ENCODE measurements at places on chromosomes 7 and 10.

DNA sequence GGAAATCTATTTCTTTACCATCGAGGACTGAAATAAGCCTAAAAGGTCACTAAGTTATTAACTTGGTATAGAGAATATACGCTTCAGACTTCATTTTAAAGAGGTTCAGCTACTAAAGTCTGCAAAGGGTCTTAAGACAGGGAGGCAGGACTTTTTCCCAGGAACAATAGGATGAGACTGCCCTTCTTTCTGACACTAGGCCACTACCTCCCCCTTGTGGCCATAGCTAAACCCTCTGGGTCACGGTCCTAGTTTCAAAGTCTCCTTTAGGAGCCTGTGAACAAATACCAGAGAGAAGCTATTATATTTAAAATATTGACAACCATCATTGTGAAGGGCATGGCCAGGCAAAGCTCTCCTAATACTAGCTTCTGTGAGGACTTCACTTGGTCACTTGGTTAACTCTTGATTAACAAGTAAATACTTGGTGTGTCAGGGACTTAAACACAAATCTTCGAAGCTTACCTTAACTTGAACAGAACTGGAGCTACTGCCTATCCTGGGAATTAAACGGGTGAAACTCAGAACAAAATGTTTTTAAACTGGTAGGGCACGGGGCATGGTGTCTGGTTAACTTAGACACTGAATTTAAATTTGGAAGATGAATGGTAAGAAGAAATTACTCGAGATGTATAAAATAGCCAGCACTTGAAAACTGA lies 75.6 kb downstream of the CCDC6 start:
- peak; percentile 36 for DNase-seq

- no peak for DNase-seq
Observed at GRCh38 chr10:6473430-6473829, 106.6 kb downstream of the PRKCQ start.

DNA sequence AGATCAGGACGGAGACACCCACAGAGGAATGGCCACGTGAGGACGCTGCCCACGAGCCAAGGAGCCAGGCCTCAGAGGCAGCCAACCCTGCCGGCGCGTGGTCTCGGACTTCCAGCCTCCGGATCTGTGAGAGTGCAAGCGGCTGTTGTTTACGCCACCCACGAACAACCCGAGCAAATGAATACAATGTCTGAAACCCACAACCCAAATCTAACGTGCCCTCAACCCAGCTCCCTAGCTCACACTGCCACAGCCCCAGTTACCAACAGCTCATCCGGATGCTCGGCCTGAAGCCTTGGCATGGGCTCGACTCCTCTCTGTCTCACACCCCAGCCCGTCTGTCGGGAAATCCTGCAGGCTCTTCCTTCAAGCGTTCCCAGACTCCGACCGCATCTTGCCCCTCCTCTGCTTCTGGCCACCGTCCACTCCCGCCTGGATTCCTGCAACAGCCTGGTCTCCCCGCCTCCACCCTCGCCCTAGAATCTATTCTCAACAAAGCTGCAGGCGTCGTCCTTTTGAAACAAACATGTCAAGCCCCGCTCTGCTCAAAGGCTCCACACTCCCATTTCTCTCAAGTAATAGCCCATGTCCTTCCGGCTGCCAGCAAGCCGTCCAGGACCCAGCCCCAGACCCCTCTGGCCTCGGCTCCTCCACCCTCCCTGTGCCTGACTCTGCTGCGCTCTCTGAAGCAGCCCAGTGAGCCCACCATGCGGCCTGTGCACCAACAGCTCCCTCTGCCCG lies 35.3 kb downstream of the STK32C start:
- DNase-seq: no peak

GRCh38 chr7:35380739-35381224 lies 126.9 kb upstream of the TBX20 start:
- DNase-seq: no peak

DNA sequence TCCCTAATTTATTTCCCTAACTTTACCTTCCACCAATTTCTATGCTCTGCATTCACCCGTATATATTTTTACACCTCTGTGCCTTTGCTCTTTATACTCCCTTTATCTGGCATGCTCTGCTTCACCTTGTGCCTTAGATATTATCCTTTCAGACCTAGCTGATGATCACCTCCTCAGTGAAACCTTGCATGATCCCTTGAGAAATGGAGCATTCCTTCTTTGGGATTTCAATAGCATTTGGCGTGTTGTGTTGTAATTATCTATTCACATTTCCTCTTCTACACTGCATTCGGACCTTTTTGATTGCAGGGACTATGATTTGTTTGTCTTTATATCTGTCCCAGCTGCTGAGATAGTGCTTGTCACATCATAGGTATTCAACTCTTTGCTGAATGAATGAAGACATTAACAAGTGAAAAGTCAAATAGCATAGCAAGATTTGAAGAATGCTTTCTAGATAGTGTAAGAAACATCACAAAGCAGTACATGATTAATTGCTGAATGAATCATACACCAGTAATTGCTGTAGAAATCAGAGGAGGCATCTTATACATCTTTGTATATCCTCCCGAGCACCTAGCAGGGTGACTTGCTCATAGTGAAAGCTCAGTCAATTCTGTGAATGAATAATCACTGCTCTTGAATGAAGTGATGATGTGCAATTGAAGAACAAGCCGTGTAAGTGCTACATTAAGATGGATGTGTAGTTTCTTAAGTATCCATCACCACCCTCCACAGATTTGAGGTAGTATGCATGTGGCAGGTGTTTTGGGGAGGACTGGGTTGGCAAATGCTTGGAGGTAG lies 2.0 kb upstream of the TM9SF3 start:
- DNase-seq: no peak

GRCh38 chr7:122518488-122518887 lies 180.4 kb downstream of the RNF133 start:
- DNase-seq: no peak

- DNase-seq: no peak
Observed at GRCh38 chr7:6257675-6258074, 14.7 kb downstream of the CYTH3 start.

- peak; percentile 14 for DNase-seq
Observed at GRCh38 chr10:9814285-9814864, 1203.3 kb upstream of the CELF2 start.

DNA sequence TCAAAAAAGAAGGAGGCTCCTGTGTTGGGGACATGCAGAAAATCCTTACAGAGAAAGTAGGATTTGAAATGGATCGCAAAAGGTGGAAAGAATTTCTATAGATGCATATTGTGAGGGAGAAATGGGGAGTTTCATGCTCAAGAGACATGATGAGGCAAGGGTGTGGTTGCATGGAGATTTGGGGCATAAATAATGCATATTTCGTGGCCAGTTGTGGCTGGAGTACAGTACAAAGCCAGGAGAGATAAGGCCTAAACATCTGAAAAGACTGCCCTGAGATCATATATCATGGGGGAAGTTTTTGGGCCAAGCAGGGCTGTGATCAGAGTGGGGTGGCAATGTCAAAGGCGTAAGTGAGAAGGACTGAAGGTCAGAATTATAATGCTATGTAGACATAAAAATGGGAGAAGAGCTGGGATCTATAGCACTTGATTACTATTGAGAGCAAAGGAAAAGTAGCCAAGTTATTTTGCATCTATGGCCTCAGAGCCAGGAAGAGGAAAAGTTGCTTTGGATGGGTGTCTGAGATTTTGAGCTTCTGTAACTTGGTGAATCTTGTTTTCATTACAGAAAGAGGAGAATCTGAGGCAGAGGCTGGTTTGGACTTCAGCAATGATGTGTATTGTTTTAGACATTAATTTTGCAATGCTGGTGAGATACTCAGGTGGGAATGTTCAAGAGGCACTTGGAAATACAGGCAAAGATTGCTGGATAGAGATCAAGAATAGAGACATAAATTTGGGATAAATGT lies 166.6 kb downstream of the INHBA start:
- DNase-seq: no peak

DNA sequence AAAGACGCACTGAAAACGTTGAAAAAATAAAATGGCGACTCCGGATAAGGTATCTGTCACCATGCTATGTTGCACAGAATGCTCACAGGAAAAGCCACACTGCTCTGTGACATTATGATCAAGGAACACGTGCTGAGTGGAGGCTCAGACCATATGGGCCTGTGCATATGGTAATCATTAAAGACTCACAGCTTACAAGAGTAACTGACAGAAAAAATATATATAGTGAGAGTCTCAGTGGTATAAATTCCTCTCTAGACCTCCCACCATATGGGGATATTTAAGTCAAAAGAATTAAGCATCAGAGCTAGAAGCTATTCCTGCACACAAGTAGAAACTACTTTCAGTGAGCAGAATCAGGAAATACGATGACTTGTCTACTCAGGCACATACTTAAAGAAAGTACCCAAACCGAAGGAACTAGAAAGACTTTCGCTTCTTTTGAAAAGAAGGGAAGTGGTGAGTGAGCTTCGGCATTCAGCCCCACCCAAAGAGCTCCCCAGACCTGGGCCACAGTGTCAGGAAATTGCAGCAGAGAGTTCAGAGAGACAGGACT lies 65.1 kb upstream of the MPP7 start:
- no peak for DNase-seq

- DNase-seq: no peak
Observed at GRCh38 chr10:62852961-62853702, 37.0 kb upstream of the EGR2 start.

DNA sequence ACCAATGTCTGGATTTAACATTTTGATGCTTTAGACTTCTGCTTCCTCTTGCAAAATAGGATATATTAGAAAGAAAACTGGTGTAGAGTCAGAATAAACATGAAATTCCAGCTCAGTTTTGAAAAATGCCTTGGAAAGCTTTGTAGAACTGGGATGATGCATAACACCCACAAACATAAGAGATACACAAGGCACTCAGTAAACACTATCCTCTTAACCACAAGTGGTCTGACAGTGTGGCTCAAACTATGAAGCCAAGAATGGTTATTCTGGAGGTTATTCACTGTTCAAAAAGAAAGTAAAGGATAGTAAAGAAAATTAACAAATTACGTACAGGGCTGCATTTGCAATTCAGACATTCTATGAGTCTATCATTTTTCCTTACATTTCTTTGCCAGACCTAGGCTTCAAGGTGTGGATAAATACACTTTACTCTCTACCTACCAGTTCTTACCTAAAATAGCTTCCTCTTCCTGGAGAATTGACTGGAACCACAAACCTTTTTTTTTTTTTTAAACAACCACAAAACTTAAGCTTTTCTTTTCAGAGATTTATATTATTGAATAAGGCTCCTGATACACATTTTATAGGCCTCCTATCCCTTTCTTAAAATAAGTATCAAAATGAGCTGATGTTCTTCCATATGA lies 9.0 kb upstream of the RSBN1L start:
- no peak for DNase-seq

- DNase-seq: peak; percentile 9
Observed at GRCh38 chr10:99659868-99660366, 608 bp downstream of the ENTPD7 start.

GRCh38 chr7:11847336-11847735 lies 15.3 kb upstream of the THSD7A start:
- no peak for DNase-seq

GRCh38 chr10:121865554-121865953 lies 62.3 kb downstream of the ATE1 start:
- DNase-seq: no peak

- DNase-seq: no peak
Observed at GRCh38 chr10:116815641-116816415, 33.5 kb upstream of the ENO4 start.

DNA sequence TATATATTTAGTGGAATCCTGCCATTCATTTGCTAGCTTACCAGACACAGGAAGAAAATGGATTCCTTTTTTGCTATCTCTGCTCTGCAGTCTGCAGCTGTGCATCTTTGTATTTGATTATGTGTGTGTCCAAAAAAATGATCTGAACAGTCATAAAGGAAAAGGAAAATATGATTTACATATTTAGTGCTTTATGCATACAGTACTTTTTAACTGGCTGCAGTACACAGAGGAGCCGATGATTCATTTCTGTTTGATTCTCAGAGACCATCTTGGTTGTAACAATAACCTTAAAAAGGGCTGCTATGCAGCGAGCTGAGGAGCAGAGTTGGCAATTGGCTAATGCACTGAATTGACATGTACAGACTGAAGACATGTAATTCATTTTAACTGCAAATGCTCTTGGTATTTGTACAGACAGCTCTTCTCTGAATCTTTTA lies 151.3 kb upstream of the FZD1 start:
- DNase-seq: peak; percentile 2

- no peak for DNase-seq
Observed at GRCh38 chr10:112525200-112525599, 78.2 kb downstream of the VTI1A start.

- DNase-seq: no peak
Observed at GRCh38 chr10:67043041-67043440, 117.2 kb downstream of the LRRTM3 start.

GRCh38 chr10:71274901-71275796 lies 43.9 kb upstream of the SLC29A3 start:
- no peak for DNase-seq

- no peak for DNase-seq
Observed at GRCh38 chr7:116340943-116341907, 130.9 kb downstream of the TES start.

- DNase-seq: no peak
Observed at GRCh38 chr10:8174762-8175161, 120.3 kb downstream of the GATA3 start.

DNA sequence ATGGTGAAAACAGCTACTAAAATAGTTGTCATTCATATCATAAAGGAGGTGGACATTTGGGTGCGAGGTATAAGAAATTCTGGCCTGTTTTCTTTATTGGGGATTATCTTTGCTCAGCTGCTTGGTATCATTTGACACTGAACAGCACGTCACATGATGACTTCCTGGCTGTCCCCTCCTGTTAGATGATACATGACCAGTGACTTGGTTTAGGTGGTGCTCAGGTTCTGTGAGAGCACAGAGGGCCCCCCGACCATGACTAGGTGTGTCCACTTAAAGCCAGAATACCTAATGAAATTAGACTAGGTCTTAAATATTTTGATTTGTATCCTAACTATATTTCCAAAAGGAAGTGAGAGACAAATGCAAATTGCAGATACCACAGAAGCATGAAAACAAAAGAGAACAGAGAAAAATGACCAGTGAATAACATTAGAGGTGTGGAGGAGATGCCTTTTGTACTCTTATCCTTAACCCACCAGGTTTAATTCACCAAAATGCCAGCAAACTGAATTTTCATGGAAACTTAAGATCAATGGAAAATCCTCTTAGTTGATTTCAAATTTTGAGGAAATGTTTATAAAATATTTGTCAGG lies 50.6 kb upstream of the GJD4 start:
- no peak for DNase-seq

DNA sequence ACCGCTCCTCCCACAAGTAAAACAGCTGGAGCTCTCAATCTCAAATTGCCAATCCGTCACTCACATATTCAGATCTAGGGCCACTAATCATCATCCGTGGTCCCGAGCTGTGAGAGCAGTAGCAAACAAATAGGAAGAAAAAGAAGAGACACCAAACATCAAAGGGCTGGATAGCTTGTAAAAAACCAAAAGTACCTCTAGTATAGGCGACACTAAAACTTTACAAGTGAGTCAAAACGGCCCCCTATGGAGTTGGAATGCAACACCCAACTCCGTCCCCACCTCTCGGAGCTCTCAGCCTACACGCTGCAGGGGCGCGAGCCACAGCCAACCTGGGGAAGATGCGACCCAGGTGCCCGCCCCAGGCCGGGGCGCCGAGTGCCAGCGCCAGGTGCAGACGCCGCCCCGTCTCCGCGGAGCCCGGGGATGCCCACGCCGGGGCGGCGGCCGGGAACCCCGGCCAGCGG lies 581 bp downstream of the FAM3C start:
- DNase-seq: peak; percentile 9

All from hepatic stellate cell (primary cell).